ENCODE measurements at places on chromosomes 3 and 15. TPM values are rescaled to one million over a fixed set of nuclear protein-coding genes. Genes with fewer than 3 reads are reported as not detected.

Gene ZDHHC23
- total RNA-seq = 3.8 TPM

Gene FOXB1
- not detected for total RNA-seq

Gene EPHA3
- total RNA-seq = 6.0 TPM

Gene SLC28A2
- not detected for total RNA-seq

Gene GJD2
- total RNA-seq = not detected

Gene ARL6IP5
- total RNA-seq = 329 TPM

Gene KBTBD13
- not detected for total RNA-seq

Gene NGRN
- 58.4 TPM for total RNA-seq

Gene THRB
- total RNA-seq = 38.5 TPM

Gene CORO2B
- 10.1 TPM for total RNA-seq

Gene ANO10
- 33.3 TPM for total RNA-seq

Gene RLBP1
- not detected for total RNA-seq

Gene ANP32A
- 65.0 TPM for total RNA-seq

Gene CA12
- 1.6 TPM for total RNA-seq

Gene MOBP
- total RNA-seq = not detected

Gene PPP1R14D
- total RNA-seq = not detected

Gene ECE2
- not detected for total RNA-seq

Gene SHC4
- not detected for total RNA-seq

Gene RARB
- total RNA-seq = 0.88 TPM

Gene APOD
- total RNA-seq = 996 TPM

Gene C3orf52
- total RNA-seq = 0.85 TPM

Gene MYZAP
- 28.9 TPM for total RNA-seq

Gene KCNMB2
- not detected for total RNA-seq

Gene HIGD2B
- not detected for total RNA-seq

Gene MKRN3
- total RNA-seq = 0.49 TPM

Gene SRGAP3
- total RNA-seq = 10.4 TPM

Gene STRIT1
- not detected for total RNA-seq

Gene ITIH1
- not detected for total RNA-seq

Gene CD200
- total RNA-seq = 10.2 TPM

Gene SLC51B
- not detected for total RNA-seq

Gene WDR93
- 0.57 TPM for total RNA-seq

Gene RAB8B
- total RNA-seq = 93.8 TPM

Gene GPR171
- total RNA-seq = 3.9 TPM

Gene GHRL
- total RNA-seq = not detected

Gene PPM1M
- 13.0 TPM for total RNA-seq

Gene CYP1A2
- not detected for total RNA-seq

Gene DOCK3
- 0.44 TPM for total RNA-seq

Gene GUCA1C
- total RNA-seq = not detected

Gene GOLGA8J
- total RNA-seq = not detected

Gene EAF2
- total RNA-seq = 14.6 TPM

Gene CCR4
- 0.44 TPM for total RNA-seq

Gene VIPR1
- 9.6 TPM for total RNA-seq

Gene TTBK2
- 18.1 TPM for total RNA-seq

Gene DPPA4
- total RNA-seq = not detected

Gene TRA2B
- 118 TPM for total RNA-seq

Gene GABRR3
- not detected for total RNA-seq

Gene AMT
- 8.3 TPM for total RNA-seq

Gene ADAMTS7
- total RNA-seq = 10.2 TPM

Gene SPINK8
- total RNA-seq = not detected

Gene GAP43
- 0.51 TPM for total RNA-seq

Gene HTR3E
- total RNA-seq = not detected

Gene LRRFIP2
- total RNA-seq = 47.8 TPM

Gene CD86
- total RNA-seq = 12.4 TPM
